ENCODE measurements at places on chromosomes 11 and 22.

- DNase-seq, result no peak
These were observed 8.6 kb downstream of the TCN1 start for GRCh38 chr11:59857439-59858434.

GRCh38 chr11:129365816-129366215 is 9.8 kb upstream of the BARX2 start:
- DNase-seq, result no peak

DNA sequence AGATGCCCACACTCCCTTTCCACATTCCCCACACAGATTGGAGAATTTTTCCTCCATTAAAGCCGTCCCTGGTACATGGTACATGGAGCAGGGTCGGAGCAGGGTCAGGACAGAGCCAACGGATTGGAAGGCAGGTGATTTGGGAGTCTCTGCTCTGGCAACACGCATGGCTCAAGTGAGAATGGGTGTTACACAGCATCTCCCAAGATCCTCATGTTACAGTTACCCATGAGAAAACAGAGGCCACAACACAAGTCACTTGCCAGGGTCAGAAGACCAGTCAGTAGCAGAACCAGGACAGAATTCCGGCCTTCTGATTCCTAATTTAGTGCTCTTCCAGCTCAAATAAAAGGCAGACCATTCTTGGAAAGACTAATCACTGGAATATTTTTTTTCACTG is 7.7 kb upstream of the F2 start:
- peak; percentile 69 for DNase-seq

GRCh38 chr11:61290905-61291690 is 4.0 kb downstream of the VWCE start:
- DNase-seq, result no peak

DNA sequence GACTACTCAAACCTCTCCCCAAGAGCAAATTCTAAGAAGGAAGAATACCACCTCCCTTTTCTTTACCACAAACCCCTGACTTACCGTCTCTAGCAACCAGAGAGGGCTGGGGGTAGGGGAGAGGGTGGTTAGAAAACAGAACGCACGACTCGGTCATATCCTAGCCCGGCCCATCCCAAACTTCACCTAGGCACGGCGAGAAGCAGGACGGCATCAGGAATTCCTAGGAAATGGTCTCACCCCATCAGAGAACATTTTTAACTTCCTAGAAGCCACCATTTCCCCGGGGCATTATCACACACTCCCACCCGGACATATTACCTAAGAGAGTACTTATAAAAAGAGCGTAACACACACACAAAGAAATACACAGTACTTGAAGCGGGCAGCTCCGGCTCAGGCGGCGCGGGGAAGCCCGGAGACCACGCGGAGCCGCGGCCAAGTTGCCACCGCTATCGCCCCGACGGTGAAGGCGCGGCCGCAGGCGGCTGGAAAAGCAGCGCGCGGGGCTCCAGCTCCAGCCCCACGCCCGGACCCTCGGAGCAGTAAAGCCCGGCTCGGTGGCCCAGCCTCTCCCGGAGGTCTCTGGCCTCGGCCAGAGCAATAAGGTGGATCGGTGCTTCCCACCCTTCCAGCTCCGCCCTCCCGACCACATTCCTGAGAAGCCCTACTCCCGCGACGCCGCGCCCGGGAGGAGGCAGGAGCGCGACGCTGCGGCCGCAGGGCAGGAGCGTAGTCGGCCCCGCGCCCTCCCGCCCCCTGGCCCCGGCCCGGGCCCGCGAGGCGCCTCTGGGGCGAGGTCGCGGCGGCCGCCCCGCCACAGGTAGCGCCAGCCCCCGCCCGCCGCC is 878 bp downstream of the RRAS2 start:
- peak; percentile 75 for DNase-seq

- DNase-seq, result no peak
These were observed 5.1 kb downstream of the SYT12 start for GRCh38 chr11:67027943-67028542.

GRCh38 chr22:36510966-36511881 is 4.4 kb upstream of the FOXRED2 start:
- DNase-seq, result no peak

GRCh38 chr11:29300420-29300819 is 716.4 kb downstream of the KCNA4 start:
- no peak for DNase-seq

DNA sequence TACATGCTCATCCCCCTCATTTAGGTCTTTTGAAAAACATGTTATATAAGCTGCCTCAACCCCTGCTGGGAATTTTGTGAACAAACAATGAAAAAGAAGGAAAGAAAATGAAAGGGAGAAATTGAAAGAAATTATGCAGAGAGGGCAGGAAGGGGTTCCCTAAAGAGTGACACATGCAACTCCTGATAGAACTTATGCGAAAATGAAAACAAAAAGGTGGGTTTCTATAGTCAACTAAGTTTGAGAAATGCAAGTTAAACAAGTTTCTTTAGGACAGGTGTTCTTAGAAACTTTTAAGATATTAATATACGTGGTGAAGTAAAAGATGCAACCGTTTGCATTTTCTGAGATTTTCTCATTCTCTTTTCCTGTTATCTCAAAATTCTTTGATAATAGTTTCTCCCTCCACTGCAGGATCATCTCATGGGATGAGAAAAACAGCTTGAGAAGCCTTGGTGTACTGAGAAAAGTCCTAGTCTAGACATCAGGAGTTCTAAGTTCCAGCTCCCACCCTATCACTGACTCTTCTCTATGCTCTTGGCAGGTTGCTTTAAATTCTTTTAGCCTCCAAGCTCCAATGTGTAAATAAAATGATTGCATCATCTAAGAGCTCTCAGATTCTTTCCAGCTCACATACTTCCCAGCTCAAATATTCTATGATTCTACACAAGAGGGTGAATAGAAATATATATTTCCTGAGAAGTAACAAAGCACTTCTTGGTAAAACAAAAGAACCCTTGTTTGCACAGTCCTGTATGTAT is 109.2 kb downstream of the FAM76B start:
- no peak for DNase-seq

GRCh38 chr11:134171951-134172350 is 51.8 kb downstream of the NCAPD3 start:
- DNase-seq, result no peak

GRCh38 chr11:121625777-121626506 is 173.2 kb upstream of the SORL1-AS1 start:
- no peak for DNase-seq

DNA sequence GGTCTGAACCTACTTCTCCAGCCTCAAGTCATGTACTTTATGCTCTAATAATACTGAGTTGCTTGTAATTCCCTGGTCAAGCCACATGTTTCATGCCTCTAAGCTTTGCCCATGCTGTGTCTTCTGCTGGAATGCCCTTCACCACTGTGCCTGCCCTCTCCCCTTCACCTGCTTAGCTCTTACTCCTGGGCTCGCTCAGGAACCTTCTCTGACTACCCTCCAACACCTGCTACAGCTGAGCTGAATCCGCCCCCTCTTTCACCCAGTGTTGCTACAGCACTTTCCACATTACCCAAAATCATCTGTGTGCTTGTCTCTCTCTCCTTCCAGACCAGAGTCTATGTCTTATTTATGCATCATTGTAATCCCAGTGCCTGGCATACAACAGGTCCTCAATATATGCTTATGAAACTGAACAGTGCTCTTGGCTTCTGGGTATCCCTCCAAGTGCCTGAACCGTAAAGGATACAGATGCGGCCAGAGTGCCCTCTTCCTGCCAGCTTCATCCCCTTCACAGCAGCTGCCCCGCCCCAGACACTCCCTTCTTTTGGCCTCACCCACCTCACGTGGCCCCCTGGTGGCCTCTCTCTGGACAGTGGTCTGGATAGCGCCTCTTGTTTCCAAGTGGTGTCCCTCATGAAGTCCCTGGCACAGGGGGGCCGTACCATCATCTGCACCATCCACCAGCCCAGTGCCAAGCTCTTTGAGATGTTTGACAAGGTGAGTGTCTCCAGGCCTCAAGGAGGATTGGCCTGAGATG is 7.1 kb downstream of the ABCG4 start:
- no peak for DNase-seq

GRCh38 chr11:4202749-4203148 is 108.2 kb downstream of the RRM1 start:
- DNase-seq, result no peak

DNA sequence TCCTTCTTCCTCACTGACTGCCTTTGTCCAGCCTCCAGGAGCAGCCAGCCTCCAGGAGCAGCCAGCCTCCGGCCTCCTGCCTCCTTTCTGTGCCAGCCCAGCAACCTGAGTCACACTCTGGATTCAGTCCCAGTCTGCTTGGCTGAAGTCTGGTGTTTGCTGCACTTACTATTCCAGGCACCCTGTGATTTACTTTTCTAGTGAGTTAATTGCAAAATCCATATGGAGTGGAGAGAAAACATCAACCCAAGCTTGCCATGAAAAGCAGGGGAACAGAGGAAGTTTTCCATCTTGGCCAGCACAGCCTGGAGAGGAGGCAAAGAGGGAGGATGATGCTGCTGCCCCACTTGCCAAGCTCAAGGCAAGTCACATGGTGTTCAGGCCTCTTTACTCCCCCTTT is 400.5 kb downstream of the TENM4 start:
- no peak for DNase-seq

- DNase-seq, result no peak
These were observed 48.4 kb upstream of the TSKU start for GRCh38 chr11:76734456-76735420.

DNA sequence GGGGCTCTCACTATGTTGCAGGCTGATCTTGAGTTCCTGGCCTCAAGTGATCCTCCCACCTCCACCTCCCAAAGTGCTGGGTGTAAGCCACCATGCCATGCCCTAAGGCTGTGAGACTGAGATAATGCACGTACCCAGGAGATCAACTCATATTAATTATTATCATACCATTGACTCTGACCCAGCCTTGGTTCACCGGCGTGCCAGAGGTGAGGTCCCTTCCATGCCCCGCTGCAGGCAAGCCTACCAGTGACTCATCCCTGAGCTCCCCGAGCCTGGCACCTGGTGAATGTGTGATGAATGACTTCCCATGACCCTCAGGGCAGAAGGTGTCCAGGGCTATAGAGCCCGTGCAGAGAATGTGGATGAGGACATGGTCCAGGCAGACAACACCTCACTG is 12.1 kb downstream of the GAL3ST1 start:
- no peak for DNase-seq

DNA sequence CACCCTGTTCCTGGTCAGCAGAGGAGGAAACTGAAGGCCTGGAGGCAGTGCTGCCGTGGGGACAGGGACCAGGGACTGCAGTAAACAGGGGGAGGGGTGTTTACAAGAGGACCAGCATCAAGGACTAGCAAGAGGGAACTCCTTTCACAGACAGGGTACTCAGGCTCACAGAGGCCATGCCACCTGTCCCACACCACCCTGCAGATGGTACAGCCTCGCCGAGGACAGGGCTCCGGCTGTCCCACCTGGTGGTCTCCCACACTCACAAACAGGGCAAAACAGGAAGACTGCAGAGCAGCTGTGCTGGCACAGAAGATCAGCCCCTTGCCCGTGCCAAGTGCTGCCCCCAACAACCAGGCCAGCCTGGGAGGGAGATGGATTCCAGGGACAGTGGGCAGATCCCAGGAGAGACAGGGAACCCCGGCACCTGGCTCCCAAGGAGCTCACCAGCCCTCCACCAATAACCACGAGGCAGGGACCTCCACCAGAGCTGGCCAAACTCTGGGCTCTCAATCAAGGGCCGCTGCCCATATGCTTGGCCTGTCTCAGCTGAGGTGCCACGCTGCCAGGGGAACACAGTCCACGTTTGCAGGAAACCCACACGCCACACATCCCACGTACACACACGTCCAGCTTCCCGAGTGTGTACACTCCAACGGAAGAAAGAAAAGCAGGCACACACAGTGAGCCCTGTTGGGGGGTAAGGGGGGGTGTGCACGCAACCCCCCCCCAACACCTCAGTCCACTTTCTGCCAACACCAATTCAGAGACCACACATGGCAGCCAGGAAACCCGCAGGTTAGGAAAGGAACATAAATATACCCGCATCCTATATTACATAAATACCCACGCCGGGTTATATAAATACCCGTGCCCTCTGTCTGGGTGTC is 2.1 kb downstream of the CSNK1E start:
- peak; percentile 83 for DNase-seq

GRCh38 chr22:27046603-27047002 is 389.2 kb downstream of the MIAT start:
- no peak for DNase-seq

GRCh38 chr11:66172146-66172545 is 96.3 kb upstream of the RAB1B start:
- DNase-seq, result no peak

GRCh38 chr11:93244018-93244417 is 46.2 kb upstream of the SLC36A4 start:
- DNase-seq, result no peak

- DNase-seq, result no peak
These were observed 22.0 kb upstream of the PATE1 start for GRCh38 chr11:125724125-125724524.

DNA sequence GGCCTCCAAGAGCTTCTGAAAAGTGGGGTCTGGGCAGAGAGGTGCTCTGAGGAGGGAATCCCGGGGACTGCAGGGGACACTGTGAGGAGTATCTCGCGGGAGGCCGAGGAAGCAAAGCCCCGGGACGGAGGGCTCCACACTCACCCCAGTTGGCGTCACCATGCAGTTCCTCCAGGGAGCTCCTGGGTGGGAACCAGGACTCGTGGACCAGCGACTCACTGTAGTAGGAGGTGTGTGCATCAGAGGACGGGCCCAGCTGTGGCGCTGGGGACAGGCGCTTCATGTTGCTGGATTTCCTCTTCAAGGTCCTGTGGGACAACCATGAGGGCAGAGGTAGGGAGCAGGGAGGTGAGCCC is 4.8 kb downstream of the SUN2 start:
- no peak for DNase-seq

DNA sequence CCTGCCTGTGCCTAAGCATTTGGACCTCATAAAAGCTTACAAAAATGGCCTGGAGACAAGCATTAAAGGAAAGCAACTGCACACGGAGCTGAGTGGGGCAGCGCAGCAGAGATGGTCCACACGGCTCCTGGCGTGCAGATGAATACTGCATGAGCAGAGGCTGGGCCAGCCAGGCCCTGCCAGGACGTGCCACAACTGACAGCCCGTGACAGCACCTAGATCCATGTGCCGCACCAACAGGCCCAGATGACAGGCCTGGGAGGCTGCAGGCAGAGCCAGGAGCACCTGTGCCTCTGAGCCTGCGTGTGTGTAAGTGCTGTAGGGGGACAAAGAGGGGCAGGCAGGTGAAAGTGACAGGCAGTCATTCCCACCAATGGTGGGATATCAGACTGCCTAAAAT is 33.4 kb downstream of the MICAL3 start:
- no peak for DNase-seq

GRCh38 chr11:45651156-45651555 is 14.3 kb downstream of the CHST1 start:
- DNase-seq, result no peak

- no peak for DNase-seq
These were observed 27.6 kb upstream of the CD44 start for GRCh38 chr11:35111161-35112055.

GRCh38 chr22:32793589-32793988 is 7.9 kb upstream of the TIMP3 start:
- no peak for DNase-seq
